ENCODE measurements at places on chromosomes 7 and 10.

- DNase-seq: no peak
Observed at GRCh38 chr10:17138460-17139042, 8.9 kb upstream of the CUBN start.

GRCh38 chr10:98886686-98887085 is 349.0 kb downstream of the HPSE2 start:
- DNase-seq: no peak

DNA sequence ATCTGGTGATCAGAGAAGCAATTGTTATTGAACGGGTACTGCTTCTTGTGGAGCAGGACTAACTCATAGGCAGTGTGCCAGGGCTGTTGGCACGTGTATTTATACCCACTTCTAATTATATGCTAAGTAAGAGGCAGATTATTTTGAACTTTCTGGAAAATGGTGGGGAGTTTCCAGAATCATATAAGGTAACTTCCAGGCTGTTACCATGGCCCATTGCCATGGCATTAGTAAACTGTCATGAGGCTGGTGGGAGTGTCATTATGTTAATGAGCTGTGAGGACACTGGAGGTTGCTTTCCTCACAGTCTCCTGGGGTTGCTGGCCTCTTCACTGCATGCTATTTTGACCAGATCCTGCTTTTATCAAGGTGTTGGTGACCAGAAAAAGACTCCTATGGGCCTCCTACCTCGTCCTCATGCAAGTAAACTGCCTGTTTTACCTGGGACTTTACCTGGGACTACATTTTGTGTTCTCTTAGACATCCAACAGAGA is 122.6 kb downstream of the KCND2 start:
- DNase-seq: no peak

DNA sequence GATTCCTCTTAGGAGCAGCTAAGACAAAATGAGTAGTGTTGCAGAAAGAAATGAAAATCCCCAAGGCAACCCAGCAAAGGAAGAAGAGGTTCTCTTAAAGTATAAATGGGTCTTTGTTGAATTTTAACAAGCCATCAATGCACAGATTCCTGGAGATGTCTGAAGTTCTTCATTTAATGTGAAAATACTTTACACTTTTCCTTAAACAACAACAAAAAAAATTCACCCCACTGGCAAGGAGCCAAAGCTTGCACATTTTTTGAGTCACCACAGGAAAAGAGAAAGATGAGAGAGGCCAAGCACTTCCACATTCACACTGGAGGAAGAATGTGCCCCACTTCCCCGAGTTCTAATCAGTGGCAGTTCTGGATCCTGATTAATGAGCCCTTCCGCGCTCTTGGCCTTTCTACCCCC is 286.4 kb upstream of the MEOX2 start:
- DNase-seq: no peak

DNA sequence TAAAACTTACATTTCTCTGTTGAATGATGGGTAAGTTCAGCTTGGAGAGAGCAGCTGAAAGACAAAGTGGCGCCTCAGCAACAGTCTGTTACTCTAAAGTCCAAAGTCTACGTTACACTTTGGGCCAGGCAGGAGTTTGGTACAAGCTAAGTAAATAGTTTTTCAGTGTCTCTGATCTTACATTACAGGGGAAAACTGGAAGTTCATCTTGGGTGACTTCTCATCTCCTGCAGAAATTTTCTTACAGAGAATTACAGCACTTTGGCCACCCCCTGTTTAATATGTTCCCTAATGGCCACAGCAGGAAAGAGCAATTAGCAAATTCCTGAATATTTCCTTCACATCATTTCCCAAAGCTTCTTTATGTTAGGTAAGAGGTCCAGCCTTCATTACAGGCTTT is 67.1 kb downstream of the ABCC2 start:
- DNase-seq: no peak

GRCh38 chr10:128875956-128876736 is 590.9 kb upstream of the MGMT start:
- DNase-seq: no peak

Measured in GF-D8 (cell line).